CD14-positive monocyte (primary cell): ENCODE measurements at places on chromosomes 2 and 18.
A peak's percentile ranks its signal among the peaks of the same experiment; 100 is the strongest.

- no peak for DNase-seq
Measured at GRCh38 chr2:110852541-110853263, 120.3 kb downstream of the ACOXL start.

- DNase-seq, result no peak
Measured at GRCh38 chr2:136069773-136070172, 48.2 kb downstream of the CXCR4 start.

DNA sequence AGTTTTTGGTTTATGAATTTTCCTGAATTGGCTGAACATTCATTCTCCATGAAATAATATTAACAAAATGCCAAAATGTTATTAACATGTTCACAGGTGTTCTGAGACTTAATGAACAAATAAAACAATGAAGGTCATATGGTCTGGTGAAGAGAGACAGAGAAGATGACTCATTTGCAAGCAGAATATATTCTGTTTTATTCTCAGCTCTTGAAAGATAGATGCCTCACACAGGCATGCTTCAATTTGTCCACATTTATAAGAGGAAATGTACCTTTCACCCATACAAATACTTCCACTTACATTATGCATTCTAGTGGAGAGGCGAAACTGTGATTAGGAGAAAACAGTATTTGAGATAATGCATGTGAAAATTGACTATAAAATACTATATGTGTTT, 75.4 kb upstream of the PGAP1 start:
- DNase-seq, result no peak

DNA sequence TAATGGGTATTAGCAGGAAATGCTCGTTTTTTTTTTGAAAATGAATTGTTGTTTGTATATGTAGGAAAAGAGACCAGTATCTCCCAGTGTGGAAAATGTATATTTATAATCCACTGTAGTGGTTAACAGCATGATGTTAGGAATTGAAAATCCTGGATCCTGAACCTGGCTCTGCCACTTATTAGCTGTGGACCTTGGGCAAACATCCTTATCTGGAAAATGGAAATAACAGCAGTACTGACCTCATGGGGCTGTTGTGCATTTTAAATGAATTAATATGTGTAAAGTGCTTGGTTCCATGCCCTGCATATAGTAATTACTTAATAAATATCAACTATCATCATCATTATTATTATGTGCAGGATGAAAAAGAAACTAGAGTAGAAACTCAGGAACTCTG, 251.3 kb downstream of the CDCA7 start:
- DNase-seq, result no peak

DNA sequence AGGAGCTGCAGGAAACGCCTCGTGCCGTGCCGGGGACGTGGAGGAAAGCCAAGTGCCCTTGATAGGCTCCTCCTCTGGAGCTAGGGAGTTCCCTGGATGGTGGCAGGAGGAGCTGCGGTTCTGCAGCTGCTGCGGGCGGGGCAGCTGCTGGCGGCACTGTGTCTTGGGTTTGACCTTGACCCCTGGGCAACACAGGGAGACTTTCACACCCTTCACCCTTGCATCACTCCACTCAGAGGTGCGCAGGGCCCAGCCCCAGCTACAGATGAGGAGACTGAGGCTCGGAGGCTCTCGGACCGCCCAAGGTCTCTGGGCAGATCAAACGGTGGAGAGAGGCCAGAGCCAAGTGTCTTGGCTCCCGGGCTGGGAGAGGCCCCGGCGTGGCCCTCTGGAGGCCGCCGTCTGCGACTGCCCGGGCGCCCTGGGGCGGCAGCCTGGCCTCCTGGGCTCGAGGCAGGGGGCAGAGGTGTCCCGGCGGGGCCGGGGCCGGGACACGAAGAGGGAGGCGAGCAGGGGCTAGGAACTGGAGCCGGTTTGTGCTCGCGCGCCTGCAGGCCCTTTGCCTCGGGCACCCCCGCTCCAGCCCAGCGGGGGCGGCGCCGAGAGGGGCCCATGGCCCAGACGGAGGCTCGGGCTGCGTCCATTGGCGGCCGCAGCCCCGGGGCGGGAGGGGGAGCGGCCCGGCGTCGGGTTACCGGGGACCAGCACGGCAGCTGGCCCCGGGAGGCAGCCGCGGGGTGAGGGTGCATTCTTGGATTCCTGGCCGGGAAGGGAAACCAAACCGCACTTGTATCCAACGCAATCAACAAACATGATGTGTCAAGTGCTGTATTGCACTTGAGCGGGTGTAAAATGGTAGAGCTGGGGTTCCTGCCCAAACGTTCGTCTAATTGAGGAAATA, 129.6 kb upstream of the SLC1A4 start:
- DNase-seq, result peak; percentile 85

DNA sequence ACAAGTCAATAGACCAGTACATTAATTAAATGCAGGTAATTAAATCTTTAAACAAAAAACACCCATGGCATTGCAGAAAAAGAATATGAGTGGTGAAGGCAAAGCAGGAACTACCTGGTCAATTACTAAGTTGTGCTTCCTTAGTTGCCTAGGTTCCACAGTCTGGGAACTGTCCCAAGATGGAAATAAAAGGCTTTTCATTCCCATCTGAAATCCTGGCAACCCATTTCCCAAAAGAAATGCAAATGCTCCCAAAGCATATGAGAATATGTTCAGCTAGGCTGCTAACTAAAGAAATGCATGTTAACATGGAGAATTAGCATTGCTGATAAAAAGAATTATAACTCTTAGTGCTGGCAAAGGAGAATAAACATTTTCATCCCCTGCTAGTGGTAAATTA, 177.8 kb downstream of the TMEM163 start:
- DNase-seq, result no peak

GRCh38 chr2:215356334-215356947, 44.6 kb downstream of the ATIC start:
- no peak for DNase-seq

DNA sequence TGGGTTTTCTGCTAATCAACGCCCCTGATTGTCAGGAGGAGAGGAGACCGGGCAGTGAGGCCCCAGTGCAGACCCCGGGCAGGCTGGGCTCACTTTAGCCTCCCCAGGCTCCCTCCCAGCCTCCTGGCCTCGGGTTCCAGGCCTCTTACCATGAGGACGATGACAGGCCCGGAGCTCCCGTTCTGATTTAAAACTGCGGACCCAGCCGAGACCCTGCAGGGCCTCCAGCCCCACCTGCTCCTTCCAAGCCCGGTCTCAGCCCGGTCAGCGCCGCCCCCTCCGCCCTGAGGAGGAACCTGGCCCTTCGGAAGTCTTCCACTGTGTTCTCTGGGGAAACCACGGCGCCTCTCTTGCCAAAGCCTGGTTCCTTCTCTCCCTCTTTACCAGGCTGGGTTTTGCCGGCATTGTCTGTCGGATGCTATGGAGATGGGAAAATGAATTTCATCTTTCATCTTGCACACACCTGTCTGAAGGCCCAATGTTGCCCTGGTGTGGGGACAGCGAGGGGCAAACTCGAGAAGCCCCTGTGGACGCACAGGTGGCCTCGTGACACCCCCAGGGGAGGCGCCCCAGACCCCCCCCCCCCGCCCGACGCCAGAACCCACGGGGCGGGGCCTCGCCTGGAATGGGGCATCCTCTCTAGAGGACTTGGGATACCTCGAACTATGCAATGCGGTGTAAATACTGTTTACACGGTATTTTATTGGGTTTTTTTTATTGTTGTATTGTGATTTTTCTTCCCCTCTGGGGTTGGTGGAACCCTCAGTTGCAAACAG, 37.7 kb upstream of the CTDP1 start:
- no peak for DNase-seq

GRCh38 chr2:169741-170140, 94.1 kb downstream of the SH3YL1 start:
- no peak for DNase-seq

DNA sequence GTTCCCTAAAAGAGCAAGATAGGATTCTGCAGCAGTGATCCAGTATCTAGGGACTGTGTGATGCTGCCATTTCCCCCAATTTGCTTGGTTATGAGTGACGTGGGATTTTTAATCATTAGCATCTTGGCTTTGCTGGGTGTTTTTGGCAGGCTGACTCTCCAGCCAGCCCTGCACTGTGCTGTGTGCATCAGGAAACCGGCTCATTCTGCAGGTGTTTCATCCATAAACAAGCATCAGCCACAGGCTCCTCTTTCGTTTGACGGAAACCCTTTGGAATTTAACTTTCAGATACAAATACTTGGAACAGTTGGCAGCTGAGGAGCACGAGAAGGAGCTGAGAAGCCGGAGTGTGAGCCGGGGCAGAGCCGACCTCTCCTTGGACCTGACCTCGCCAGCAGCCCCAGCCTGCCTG, 135.9 kb downstream of the TPGS2 start:
- no peak for DNase-seq

- no peak for DNase-seq
Measured at GRCh38 chr2:65075605-65076344, 19.6 kb downstream of the CEP68 start.

DNA sequence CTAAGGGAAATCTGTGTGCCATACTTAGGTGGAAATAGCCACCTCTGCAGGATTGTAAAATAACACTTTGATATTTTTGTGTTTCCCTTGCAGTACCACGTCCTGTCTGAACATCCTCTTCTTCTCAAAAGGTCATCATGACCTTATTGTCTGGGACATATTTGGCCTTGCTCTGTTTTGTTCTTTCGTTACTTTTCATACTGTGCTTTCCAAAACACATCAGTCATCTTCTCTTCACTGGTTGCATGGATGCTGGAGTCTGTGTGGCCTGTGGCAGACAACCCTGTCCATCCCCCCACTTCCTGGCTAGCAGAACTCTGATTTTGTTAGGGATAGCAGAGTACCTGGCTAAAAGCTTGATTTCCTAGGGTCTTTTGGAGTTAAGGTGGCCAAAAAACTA, 9.4 kb upstream of the GREB1 start:
- DNase-seq, result no peak

DNA sequence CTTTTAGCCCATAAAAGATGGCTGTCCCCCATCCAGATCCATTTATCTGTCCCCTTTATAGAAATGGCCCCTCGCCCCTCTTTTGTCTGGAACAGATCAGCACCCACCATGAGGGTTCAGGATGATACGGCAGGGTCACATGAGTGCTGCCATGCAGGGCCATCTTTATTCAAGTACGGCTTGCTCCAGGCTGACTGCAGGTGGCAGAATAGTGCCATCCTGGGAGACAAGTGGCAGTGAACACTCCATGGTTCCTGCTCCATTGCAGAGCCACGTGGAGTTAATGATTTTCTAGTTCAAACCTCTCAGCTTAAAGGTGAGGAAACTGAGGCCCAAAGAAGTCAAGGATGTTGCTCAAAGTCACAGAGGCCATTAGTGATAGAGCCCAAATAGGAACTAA, 180.6 kb downstream of the CLIP4 start:
- no peak for DNase-seq

DNA sequence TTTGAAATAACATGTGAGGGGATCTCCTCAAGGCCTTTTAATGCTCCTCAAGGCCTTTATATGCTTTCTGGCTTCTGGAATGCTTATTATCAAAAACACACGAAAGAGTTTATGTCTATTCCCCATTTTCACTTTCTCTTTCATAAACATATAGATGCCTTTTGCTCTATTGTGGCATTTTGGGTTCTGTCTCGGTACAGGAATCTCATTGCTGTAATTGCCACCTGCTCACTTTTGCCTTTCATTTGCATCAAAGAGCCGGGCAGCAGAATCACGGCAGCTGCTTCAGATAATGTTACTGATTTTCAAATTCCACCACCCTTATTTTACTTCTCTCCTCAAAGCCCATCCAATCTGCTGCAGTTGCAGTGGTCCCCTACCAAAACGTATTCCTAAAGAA, 54.8 kb upstream of the LPIN2 start:
- DNase-seq, result no peak

- DNase-seq, result no peak
Measured at GRCh38 chr2:145644820-145645302, 1124.9 kb upstream of the ZEB2 start.
